CD4-positive, alpha-beta T cell treated with Interleukin-15 for 1 hour (primary cell): ENCODE measurements at places on chromosomes 13 and 19.
A peak's percentile ranks its signal among the peaks of the same experiment; 100 is the strongest.

- no peak for DNase-seq
These were observed 1533.3 kb upstream of the SPRY2 start for GRCh38 chr13:81874253-81874652.

- no peak for DNase-seq
These were observed 12.9 kb downstream of the CARM1 start for GRCh38 chr19:10884274-10884673.

GRCh38 chr13:74203576-74203975 lies 69.4 kb upstream of the KLF12 start:
- no peak for DNase-seq

- DNase-seq, result no peak
These were observed 7.5 kb upstream of the BCAT2 start for GRCh38 chr19:48818234-48818820.

GRCh38 chr13:30805132-30805537 lies 69.8 kb downstream of the ALOX5AP start:
- no peak for DNase-seq

DNA sequence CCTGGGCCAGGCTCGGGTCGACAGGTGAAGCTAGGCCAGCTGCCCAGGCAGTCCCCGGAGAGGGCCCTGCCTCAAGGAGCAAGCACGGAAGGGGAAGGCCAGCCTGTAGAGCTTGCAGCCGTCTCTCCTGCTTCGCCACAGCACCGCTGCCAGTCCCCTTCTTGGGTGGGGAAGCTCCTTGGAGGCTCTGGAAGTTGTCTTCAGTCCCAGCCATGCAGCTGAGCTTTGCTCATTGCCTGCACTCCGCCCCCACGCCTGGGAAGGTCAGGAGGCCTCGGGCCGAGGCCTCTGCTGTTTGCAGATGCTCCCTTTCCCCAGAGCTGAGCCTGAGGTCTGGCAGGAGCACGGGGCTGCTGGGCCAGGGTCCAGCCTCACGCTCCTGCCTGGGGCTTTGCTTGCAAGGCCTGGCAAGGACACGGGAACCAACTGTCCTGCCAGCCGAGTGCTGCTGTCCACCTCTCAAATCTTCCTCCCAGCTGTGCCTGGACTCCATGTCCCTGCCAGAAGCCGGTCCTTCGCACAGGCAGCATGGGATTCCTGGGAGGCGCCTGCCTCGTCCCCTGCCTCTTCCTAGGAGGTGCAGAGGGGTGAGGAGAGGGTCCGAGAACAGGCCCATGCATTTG lies 13.3 kb downstream of the PLEKHF1 start:
- no peak for DNase-seq

GRCh38 chr19:16456652-16457194 lies 15.0 kb downstream of the EPS15L1 start:
- DNase-seq, result no peak

DNA sequence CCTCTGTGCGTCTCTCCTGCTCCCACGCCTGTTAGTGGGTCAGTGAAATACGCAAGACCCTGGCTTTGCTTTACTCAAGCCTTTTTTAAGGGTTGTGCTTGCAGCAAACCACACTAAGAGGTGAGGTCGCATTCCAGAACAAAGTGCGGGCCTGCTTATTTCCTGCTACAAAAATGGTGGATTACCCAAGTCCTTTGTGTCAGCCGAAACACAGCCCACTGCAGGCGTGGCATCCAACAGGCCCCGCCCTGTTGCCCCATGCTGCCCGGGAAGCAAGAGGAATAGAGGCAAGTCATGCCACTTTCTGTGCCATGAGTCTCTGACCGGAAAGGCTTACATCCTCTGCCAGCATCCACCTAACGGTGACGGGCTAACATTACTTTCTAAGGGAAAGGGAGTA lies 7.7 kb upstream of the IRS2 start:
- DNase-seq, result no peak

GRCh38 chr19:40261631-40262030 lies 23.5 kb downstream of the AKT2 start:
- no peak for DNase-seq

GRCh38 chr13:73275163-73275562 lies 216.4 kb downstream of the KLF5 start:
- no peak for DNase-seq

DNA sequence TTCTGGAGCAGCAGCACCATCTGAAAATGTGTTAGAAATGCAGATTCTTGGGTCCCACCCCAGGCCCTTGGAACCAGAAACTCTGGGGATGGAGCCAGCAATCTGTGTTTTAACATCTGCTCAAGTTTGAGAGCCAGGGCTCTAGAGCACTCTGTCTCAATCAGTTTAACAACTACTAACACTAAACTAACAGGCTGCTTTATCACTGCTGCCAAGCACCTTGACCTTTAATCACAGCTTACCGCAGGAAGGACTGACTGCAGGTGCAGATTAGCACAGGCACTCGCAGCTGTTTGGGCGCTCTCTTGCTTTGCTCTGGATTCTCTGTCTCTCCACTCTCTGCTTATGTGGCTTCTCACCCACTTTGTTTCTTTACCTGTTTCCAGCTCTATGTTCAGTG lies 163.5 kb downstream of the MTUS2 start:
- no peak for DNase-seq

GRCh38 chr19:28118235-28118634 lies 1094.7 kb downstream of the UQCRFS1 start:
- no peak for DNase-seq

- no peak for DNase-seq
These were observed at the start of gene ENOX1 for GRCh38 chr13:43786766-43787517. Gene ENOX1, minus strand, starts transcription at chr13:43786972.

GRCh38 chr13:110138010-110138699 lies 168.8 kb downstream of the COL4A1 start:
- peak; percentile 71 for DNase-seq

- DNase-seq, result no peak
These were observed 17.9 kb upstream of the C2CD4C start for GRCh38 chr19:426725-427445.

DNA sequence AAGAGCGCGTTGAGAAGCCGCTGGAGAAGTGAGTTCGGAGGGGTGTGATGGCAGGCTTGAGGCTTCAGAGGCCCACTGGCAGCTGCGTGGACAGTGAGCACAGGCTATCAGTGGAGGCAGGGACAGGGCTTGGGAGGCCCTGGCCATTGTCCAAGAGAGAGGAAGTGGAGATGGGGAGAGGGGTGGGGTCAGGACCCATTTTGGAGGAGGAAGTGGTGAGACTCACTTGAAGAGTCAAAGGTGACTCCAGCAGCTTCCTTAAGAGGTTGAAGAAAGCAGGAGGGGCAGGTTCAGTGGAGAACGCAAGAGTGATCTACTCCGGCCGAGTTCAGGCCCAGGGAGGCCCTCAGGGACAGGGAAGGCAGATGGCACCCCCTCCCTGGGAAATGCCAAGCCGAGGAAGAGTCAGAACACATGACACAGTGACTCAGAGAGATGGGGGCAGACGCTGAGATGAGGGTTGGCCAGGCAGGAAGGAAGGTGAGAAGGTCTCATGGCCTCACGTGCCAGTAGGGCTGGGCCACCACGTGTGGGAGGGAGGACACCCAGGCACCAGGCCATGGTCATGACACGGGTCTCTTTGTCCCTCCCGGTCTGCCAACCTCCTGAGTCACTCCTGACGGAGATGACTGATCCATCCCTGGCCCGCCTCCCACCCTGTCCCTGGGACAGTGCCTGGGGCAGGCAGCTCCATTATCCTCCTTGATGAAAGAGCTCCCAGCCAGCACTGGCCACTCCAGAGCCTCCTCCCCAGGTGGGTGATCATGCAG lies 10.1 kb upstream of the CD22 start:
- peak; percentile 87 for DNase-seq

DNA sequence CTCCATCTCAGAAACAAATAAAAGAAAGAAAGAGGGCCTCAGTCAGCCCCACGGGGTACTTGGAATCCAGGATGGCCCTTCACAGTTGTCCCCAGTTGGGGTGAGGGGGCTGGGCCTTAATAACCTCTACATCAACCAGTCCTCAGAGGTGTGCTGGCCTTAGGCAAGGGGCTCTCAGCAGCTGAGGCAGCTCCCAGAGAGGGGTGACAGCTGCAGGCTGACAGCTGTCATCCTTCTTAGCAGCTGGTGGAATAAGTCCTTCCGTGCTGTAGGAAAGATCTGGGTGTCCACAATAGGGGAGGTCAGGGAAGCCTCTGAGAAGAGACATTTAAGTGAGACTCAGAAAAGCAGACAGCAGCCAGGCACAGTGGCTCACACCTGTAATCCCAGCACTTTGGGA lies 7.4 kb downstream of the BCAM start:
- no peak for DNase-seq

GRCh38 chr13:29567411-29567810 lies 28.1 kb downstream of the SLC7A1 start:
- no peak for DNase-seq

DNA sequence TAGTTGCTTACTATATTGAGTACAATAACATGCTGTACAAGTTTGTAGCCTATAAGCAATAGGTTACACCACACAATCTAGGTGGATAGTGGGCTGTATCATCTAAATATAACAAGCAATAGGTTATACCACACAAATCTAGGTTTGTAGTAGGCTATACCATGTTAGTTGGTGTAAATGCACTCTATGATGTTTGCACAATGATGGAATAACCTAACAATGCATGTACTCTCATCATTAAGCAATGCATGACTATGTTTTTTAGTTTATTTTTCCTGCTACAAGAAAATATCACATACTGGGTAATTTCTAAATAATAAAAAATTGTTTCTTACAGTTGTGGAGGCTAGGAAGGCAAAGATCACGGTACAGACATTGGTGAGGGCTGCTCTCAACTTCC lies 262.5 kb downstream of the SLITRK6 start:
- DNase-seq, result no peak

DNA sequence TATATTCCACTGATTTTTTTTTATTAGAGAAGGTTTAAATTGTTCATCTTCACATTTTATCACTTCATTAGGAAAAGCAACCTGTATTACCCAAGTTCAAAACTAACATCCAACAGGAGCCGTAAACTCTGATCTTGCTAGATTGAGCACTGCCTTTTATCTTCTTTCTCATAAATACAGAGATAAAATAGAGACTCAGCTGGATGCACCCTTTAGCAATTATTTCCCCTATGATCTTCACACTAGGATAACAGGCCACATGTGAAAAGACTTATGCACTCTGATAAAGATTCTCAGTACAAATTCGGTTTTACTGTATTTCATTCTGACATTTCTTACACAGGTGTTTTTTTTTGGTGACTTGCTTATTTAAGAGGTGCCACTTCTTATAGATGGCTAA lies 2438.2 kb upstream of the PCDH20 start:
- no peak for DNase-seq

- no peak for DNase-seq
These were observed 8.5 kb downstream of the UBXN6 start for GRCh38 chr19:4449022-4449638.

DNA sequence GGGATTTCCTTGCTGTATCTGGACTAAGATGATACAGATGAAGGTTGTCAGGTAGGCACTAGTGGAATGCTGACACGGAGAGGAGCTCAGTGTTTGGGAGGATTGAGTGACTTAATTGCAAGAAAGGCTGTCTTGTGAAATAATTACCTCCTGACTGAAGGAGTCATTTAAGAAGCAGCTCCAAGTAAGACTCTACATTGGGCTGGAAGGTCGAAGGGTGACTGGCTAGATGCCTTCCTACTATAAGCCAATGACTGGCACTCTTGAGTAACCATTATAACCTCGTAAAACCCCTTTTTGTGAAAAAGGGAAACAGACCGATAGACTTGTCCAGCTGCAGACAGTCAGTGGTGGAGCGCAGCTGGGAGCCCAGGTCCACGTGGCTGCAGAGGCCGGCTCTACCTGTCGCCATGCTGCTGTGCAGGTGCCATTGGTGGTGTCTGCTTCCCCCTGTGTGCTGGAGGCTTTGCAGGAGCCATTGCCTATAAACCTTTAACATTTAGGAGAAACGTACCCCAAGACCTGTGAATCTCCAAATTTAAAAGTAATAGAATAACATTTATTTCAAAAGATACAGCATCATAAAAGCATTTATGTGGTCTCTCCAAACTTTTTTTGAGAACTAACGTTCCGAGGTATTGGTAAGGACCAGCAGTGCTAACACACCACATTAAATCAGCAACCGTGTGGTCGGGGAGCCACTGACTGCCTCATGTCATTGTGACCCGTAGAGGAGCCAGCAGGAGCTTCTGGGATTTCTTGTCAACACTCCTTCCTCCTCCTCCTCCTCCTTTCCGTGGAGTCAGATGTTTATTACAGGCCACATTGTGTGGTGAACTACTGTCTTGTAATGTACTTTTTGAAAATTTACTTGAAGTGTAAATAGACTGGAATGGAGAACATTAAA lies 80.4 kb upstream of the TEX29 start:
- no peak for DNase-seq

- DNase-seq, result no peak
These were observed 1444.4 kb upstream of the MIR17HG start for GRCh38 chr13:89903115-89903514.

DNA sequence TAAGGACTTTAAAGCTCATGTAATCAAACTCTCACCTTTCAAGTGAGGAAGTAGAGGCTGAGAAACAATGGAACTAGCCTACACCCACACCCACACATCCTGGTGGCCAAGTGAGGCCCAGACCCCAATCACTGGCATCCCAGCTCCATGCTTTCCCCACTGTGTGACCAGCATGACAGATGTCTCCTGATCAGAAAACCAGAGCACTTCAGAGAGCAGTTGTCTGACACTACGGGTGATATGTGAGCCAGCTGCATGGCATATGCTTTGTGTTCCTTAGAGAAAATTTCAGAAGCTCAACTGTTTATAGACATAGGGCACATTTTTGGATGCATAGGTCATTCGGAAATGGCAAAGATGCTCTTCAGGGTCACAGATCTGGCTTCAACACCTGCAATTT lies 315.2 kb downstream of the NDFIP2 start:
- DNase-seq, result no peak

GRCh38 chr19:46618670-46619231 lies 6.1 kb downstream of the PTGIR start:
- peak; percentile 85 for DNase-seq

- DNase-seq, result no peak
These were observed 2.4 kb downstream of the GADD45GIP1 start for GRCh38 chr19:12954612-12954962.

- DNase-seq, result peak; percentile 37
These were observed 454 bp downstream of the BLVRB start for GRCh38 chr19:40465025-40465556.

- no peak for DNase-seq
These were observed 34.8 kb downstream of the ATP7B start for GRCh38 chr13:51976423-51976822.

DNA sequence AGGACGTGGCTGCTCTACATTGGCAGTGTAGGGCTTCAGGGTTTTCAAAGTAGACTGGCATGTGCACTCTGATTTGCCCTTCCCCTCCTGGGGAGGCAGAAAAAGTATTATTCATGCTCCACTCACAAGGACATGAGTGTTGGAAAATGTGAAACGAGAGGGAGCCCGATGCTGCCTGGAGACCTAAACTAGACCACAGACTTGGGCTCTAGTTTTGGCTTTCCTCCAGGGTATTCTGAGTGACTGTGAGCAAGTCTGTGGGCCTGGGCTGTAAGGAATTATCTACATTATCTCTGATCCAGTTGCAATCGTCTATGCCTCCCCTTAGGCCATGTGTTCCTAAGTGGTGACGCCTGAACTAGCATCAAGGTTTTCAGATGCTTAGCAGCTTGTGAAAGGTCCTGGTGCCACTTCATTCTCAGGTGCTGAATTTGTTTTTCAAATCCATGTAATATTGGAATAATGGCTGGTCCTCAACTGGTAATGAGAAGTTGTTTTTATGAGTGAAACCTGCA lies 55.0 kb downstream of the MRPL57 start:
- no peak for DNase-seq
